Progenitor cell of endocrine pancreas (in vitro differentiated cells): ENCODE measurements at places on chromosomes 5 and 9. TPM values are rescaled to one million over a fixed set of nuclear protein-coding genes. Genes with fewer than 3 reads are reported as not detected.

ARRDC3 gene
- 90.4 and 107 TPM in 2 replicates for total RNA-seq

- H3K4me3 ChIP-seq = no peak overlapping the region
- no peak overlapping the region for H3K27ac ChIP-seq
- H3K27me3 ChIP-seq = no peaks in the 10 kb centered on the region
Measured at GRCh38 chr5:168446983-168447619, 39.2 kb upstream of the RARS1 start.

GRCh38 chr9:38227656-38228055 is 158.6 kb upstream of the SHB start:
- H3K27me3 ChIP-seq = peaks cover 36% of the 10 kb centered on the region
- no peak overlapping the region for H3K4me3 ChIP-seq
- DNase-seq = no peak
- H3K27ac ChIP-seq = no peak overlapping the region

- no peak overlapping the region for H3K27ac ChIP-seq
- H3K4me3 ChIP-seq = no peak overlapping the region
- H3K36me3 ChIP-seq = no peaks in the 10 kb centered on the region
- H3K27me3 ChIP-seq = no peaks in the 10 kb centered on the region
- no peaks in the 10 kb centered on the region for H3K4me1 ChIP-seq
- DNase-seq = no peak
Measured at GRCh38 chr9:15404171-15404570, 18.5 kb upstream of the SNAPC3 start.

DNA sequence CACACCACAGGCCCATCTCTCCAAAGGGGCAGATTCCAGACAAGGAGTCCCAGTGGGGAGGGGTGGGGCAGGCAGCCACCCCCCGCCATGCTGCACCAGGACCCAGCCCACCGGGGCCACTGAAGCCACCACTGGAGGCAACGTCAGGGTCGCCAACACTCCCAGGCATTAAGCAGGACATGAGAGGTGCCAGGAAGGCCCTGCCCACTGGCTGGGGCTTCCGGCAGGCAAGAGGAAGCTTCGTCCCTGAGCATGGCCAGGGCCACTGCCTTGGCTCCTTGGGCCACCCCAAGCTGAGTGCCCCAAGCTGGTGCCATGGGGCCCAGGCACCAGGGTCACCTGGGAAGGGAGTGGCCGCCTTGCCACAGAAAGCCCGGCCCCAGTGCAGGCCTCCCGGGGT is 17.5 kb downstream of the KCNT1 start:
- H3K27me3 ChIP-seq = peaks cover 30% of the 10 kb centered on the region
- no peaks in the 10 kb centered on the region for H3K36me3 ChIP-seq
- DNase-seq = no peak
- H3K27ac ChIP-seq = no peak overlapping the region

DNA sequence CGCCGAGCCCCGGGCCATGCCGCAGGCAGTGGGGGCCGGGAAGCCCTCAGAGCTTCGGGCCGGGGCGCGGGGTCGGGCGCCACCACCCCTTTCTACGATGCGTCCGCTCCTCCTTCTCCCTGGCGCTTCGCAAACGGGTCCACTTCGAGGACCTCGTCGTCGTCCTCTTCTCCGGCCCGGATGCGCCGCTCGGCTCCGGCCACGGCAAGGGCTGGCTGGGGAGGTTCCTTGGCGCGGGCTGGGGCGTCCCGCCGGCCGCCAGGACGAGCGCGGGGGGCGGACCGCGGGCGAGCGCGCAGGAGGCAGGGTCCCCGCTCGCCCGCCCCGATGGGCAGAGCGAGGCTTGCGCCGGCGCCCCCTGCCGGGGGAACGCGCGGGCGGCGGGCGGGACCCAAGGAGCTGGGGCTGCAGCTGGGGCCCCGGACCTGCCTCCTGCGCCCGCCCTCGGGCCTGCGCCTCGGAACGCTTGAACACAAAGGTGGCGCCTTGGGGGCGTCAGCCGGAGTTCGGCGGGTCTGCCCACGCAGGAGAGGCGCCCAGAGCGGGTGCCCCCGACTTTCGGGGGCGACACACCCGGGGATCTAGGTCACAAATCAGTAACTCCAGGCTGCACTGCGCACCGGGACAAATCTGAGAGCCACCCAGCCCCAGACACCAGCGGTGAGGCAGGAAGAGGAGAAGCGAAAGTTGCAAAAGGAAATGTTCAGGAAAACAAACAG is at the start of gene ROR2:
ROR2 (minus strand) TSS at position 283 of the 719 bp plus-strand sequence.
- peak within 1 kb of the TSS; percentile 85 for H3K4me3 ChIP-seq
- H3K36me3 ChIP-seq = no peaks in the 10 kb centered on the region
- peak; percentile 91 for DNase-seq
- peaks cover 26% of the 10 kb centered on the region for H3K27me3 ChIP-seq
